ENCODE measurements at places on chromosomes 5 and 9.

GRCh38 chr5:157888814-157889532, 30.0 kb upstream of the CLINT1 start:
- DNase-seq = peak; percentile 67

- no peak for DNase-seq
Observed at GRCh38 chr9:110173322-110173642, 34.7 kb downstream of the C9orf152 start.

- no peak for DNase-seq
Observed at GRCh38 chr5:50766462-50766861, 100.0 kb downstream of the PARP8 start.

GRCh38 chr5:145510324-145510723, 324.8 kb downstream of the PRELID2 start:
- no peak for DNase-seq

GRCh38 chr5:22223079-22223478, 630.1 kb downstream of the CDH12 start:
- DNase-seq = no peak

DNA sequence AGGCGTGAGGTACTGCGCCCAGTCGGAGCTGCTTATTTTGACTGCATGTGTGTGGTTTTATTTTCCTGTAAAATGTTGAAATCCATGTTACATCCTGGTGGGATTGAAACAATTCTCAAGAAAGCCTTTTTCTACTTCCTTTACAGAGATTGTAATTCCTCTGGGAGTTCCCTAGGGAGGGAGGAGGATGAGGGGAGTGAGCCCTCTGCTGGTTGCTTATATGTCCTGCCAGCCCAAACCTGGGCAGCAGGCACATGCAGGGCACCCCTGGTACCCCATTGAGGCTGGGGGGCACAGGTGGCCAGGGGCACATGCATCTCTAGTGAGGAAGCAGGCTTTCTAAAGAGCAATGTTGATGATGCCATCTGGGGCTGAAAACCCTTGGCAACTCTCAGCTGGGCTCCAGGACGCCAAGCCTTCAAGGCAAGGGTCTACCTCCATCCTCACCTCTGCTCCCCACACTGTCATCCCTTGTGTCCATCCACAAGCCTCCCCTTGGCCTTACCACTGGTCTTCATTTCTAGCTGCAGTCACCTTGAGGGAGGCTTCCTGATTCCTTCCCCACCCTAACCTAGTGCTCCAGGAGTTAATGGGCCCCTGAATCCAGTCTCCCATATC, 84.7 kb upstream of the TNFSF8 start:
- DNase-seq = peak; percentile 29

GRCh38 chr5:31854181-31855133, 215.5 kb downstream of the PDZD2 start:
- DNase-seq = peak; percentile 71

DNA sequence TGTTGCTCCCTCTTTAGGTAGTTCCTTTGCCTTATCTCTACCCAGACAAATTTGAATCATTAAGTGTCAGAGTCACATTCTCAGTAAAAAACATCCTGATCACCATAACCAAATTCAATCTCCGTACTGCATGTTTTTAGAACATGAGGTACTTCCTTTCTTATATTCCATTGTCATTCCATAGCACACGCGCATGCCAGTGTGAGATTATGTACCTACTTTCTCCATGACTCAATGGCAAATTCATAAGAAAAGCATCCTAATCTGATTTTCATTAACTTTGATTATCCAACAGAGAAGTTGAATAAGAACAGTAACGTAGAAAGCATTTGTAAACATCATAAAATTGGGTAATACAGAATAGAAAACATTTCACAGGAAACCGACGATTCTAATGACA, 1118.6 kb upstream of the CDH9 start:
- no peak for DNase-seq

GRCh38 chr5:128284236-128284635, 200.7 kb downstream of the SLC12A2 start:
- no peak for DNase-seq

GRCh38 chr9:37908698-37909186, 4.8 kb upstream of the SLC25A51 start:
- DNase-seq = no peak

DNA sequence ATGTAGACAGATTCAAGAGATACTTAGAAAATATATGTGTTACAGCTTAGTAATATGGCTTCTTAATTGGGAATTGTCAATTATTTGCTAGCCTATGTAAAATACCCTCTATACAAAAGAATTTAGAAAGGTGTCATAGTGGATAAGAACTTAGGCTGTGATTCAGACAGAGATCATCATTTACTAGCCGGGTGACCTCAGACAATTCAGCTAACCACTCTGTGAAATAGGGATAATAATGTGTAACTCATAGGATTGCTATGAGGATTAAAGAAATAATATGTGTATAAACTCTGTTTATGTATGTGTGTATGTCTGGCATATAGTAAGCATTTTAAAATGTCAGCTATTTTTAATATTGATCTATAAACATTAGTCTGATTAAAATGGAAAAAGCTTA, 5.9 kb upstream of the LARS1 start:
- no peak for DNase-seq

GRCh38 chr9:73683862-73684591, 532.4 kb downstream of the ANXA1 start:
- DNase-seq = peak; percentile 33

DNA sequence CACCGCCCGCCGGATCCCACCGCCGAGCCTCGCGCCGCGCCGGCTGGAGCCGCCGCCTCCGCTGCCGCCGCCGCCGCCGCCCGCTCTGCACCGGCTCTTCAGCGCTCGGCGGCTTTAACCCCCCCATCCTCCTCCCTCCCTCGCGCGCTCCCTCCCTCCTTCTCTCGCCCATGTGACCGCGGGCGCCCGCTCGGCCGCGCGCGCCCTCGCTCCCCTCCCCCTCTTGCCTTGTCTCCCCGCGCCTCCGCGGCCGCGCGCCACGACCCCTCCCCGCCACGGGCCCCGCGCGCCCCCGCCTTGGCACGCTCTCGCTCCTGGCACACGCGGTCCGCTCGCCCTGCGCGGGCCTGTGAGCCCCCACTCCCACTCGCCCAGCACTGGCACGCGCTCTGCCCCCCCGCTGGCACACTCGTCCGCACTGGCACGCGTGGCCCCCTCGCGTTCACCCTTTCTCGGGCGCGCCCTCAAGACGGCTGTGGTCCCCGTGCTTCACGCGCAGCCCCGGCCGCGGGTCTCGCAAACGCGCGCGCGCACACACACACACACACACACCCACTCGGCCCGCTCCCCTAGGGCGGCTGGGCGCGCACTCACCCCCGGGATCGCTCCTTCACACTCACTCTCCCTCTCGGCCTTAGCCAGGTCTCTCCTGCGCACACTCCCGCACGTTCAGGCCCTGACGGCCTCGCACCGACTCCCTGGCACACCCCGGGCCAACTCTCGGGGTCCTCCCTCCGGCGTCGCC, at the start of gene CNTFR:
Gene CNTFR, minus strand, starts transcription at position 89 of the 745 bp plus-strand sequence. CDS start 20,743 bp downstream, outside the sequence.
- DNase-seq = peak; percentile 39

- DNase-seq = no peak
Observed at GRCh38 chr5:71475788-71476384, 20.4 kb downstream of the BDP1 start.

DNA sequence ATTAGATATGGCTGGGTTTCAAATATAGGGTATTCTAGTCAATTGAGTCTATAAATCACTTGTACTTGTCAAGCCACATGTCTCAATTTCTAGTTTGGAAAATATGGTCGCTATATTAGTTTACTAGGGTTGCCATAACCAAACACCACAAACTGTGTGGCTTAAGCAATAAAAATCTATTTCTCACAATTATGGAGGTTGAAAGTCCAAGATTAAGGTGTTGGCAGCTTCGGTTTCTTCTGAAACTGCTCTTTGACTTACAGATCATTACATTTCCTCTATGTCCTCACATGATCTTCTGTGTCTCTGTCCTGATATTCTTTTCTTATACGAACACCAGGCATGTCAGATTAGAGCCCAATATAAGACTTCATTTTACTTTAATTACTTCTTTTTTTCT, 55.8 kb upstream of the BASP1 start:
- no peak for DNase-seq

DNA sequence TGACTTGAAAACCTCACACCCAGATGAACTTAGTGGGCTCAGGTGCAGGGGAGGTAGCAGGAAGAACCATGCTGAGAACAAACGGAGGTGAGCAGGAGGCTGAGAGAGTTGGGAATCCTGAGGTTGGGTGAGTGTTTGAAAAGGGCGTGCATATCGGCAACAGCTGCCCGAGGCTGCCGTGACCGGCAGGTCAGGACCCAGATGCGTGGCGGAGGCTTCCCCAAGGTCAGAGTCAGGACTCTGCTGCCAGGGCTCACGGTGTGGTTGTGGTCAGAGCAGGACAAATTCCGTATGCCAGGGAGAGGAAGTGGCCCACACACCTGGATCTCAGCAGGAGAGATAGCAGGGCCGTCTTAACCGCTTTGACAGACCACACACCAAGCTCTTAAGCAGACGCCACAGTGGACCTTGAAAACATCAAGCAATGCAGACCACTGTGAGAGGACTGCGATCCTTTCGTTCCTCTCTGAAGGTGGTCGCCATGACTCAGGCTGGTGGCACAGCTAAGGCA, 43.1 kb downstream of the ADAMTS16 start:
- DNase-seq = no peak

- DNase-seq = no peak
Observed at GRCh38 chr5:329768-330167, 8.3 kb downstream of the AHRR start.

- no peak for DNase-seq
Observed at GRCh38 chr5:165304193-165304827, 1798.9 kb downstream of the MAT2B start.

GRCh38 chr5:41312478-41313060, 99.2 kb upstream of the C6 start:
- DNase-seq = no peak

DNA sequence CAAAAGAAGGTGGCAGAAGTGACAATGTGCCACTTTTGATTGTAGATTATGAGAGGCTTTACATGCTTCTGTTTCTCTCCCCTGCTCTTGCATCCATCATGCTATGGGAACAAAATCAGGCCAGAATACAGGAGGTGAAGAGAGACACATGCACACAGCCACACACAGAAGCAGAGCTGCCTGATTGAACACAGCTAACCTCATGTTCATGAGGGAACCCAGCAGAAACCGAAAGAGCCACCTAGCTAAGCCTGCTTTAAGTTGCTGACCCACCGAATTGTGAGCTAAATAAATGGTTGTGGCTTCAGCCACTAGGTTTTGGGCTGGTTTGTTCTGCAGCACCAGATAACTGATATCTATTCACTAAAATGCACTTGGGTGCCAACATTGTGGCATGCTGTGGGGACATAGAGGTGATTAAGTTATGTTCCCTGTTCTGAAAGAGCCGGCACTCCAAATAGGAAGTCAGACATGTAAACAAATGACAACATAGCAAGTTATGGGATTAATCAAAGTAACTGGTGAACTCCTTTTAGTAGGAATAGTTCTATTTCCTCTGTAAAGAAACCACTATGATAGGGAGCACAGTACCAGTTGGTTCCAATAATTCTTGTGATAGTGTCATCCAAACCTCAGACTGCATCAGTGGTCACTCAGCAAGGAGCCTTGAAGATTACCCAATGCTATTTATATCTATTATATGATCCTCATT, 93.6 kb upstream of the TNC start:
- no peak for DNase-seq

GRCh38 chr5:124764585-124764984, 18.1 kb upstream of the ZNF608 start:
- DNase-seq = no peak

- DNase-seq = no peak
Observed at GRCh38 chr9:36194326-36195000, 3.7 kb downstream of the CLTA start.

GRCh38 chr5:3564827-3565518, 30.7 kb upstream of the IRX1 start:
- no peak for DNase-seq

DNA sequence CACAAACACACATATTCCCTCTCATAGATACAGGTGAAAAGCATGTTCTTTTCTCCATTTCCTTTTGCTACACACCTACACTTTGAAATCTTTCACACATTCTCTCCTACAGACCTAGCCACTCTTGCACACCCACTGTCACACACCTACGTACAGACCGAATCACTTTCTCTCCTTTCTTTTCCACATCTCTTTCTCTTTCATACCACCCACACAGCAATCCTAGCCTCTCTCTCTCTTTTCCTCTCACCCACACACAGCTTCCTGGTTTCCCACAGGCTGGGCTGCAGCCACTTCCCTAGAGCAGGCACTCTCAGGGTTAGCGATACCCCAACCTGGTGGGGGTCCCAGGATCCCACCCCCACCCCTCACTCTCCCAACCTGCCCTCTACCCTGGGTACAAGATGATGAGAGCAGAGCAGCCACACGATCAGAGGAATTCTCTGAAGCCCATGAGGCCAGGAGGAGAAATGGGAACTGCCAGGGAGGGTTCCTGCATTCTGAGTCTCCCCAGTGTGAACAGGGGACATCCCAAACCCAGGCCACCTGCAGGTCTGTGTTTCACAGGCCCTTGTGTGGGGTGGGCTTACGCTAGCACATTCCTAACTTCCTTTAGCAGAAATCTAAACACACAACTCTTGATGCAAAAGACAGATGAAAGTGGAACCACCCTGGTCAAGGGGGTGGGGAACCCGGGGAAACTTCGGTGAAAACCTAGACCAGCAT, 17.1 kb upstream of the SYNPO start:
- no peak for DNase-seq

DNA sequence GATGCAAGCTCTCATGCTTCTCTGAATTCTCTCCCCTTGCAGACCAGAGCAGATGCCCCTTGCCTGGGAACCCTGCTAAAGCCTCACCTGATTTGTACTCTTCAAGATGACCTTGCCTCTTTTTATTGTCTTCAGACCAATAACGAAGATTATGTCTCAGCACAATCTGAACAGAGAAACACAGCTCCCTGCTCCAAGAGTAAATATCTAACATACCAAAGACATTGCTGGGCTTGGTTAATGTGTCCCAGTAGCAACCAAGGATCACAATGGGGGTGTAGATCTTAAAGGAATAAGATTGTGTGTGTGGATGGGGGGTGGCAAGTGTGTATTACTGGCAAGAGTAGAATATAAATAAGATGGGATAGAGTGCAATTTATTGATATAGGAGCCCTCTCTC, 67.6 kb upstream of the LHFPL2 start:
- no peak for DNase-seq

DNA sequence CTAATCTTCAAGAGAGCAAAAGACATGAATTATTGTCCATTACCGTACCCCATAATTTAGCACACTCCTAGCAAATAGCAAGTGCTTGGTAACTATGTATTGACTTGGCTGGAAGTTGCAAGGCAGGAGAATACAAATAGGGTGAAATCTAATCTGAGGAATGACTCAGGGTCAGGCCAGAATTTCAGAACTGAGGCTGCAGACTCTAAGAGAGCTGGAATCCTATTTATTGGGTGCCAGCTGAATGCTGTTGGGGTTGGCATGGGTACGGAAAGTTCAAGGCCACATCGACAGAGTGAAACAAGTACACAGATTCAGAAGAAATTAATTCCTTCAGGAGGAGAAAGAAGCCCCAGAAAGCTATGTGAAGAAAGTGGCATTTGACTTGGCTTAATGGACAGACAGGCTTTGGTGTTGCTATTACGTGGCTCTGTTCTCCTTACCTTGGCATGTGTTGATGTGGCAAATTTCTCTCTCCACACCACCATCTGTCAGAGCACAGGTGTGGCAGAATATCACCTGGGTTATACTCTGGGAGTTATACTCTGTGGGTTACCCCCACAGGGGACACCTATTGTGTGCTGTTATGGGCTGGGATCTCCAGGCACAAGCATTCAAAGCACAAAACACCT, 20.9 kb upstream of the ASTN2 start:
- peak; percentile 22 for DNase-seq

- no peak for DNase-seq
Observed at GRCh38 chr5:129960831-129961230, 56.6 kb downstream of the CHSY3 start.

- DNase-seq = no peak
Observed at GRCh38 chr9:123113185-123113584, 79.7 kb downstream of the GPR21 start.

Measured in NCI-H2081 (cell line).